DND-41 (cell line): ENCODE measurements at places on chromosomes 11 and 22.

- DNase-seq = no peak
These were observed 5.1 kb upstream of the ARFGAP3 start for GRCh38 chr22:42862045-42862734.

DNA sequence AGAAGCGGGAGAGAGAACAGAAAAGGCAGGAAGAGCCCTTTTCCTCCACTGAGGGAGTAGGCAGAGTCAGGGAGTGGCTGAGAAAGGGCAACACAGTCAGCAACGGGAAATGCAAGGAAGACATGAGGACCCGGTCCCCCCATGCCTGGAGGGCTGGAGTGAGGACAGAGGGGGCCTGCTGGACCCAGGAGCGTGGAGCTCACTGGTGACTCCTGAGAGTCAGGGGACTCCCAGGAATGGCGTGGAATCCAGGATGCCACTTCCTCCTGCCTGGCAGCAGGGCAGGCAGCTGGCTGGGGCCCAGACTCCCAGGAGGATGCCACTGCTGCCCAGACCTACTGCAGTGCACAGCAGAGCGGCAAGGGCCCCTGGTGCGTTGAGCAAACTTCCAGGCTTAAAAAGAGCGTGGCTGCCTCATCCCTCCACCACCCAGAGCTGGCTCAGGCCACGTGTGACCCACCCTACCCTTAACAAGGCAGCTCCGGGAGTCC lies 11.3 kb downstream of the C11orf21 start:
- DNase-seq = peak; percentile 2

- no peak for DNase-seq
These were observed 772 bp downstream of the NAV2 start for GRCh38 chr11:19713196-19714021.

- no peak for DNase-seq
These were observed 56.4 kb upstream of the LMO1 start for GRCh38 chr11:8320076-8320475.

DNA sequence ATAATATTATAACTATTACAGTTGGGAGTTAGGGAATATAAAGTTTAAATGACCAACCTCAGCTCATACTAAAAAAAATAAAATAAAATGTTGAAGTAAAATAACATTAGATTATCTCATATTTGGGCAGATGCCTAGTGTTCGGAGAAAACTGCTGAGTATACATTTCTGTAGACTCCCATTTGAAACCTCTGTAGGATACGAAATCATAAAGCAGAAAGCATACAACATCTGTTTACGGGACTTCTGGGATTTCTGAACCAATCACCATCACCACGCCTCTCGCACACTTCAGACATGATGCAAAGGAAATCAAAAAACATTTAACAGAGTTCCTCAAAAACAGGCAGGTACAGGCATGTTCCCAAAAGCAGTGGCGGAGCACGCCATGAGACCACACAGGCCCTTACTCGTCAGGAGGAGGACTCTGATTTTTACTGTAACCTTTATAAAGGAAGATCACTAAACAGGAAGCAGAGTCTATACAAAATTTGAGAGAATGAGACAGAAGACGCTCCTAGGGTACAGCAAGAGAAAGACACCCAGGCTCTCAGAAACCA lies 8.6 kb downstream of the ZNF195 start:
- DNase-seq = no peak

DNA sequence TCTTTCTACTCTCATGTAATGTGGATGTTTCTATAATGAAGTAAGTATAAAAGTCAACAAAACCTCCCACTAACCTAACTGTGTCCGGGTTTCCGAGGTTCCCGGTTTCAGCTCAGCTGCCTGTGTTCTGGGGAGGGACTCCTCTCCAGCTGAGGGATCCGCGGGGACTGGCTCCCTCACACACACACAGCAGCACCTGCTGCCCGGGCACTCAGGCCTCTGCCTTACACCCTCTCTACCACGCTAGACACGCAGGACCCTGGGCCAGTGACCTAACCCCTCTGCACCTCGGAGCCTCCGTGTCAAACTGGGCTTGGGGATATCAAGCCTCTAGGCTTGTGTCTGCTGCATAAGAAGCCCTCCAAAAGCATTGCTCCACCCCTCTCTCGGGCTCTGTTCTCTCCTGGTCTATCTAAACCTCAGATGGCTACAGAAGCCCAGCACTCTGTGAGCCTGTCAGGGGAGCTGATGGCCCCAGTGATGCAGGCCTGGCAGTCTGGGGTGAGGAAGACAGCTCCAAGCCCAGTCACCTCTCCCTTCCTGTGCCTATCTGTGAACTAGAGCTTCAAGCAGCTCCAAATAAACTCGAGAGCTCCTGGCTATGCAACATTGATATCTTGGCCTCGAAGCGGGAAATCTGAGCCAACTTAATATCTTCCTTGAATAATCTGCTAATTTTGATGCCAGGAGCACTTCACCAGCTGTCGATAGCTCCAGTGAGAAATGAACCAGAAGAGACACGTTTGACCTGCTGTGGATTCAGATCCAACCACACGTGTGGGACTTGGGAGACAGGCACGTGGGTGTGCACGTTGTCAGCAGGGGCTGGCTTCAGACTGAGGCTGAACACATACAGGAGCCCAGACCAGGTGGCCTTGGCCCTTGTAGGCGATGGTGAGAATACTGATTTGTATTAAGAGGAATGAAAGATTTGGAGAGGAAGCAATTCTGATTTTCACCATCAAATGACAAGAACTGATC lies 232.7 kb upstream of the B3GAT1 start:
- no peak for DNase-seq

- no peak for DNase-seq
These were observed 1057.3 kb downstream of the OPCML start for GRCh38 chr11:132475026-132475425.

DNA sequence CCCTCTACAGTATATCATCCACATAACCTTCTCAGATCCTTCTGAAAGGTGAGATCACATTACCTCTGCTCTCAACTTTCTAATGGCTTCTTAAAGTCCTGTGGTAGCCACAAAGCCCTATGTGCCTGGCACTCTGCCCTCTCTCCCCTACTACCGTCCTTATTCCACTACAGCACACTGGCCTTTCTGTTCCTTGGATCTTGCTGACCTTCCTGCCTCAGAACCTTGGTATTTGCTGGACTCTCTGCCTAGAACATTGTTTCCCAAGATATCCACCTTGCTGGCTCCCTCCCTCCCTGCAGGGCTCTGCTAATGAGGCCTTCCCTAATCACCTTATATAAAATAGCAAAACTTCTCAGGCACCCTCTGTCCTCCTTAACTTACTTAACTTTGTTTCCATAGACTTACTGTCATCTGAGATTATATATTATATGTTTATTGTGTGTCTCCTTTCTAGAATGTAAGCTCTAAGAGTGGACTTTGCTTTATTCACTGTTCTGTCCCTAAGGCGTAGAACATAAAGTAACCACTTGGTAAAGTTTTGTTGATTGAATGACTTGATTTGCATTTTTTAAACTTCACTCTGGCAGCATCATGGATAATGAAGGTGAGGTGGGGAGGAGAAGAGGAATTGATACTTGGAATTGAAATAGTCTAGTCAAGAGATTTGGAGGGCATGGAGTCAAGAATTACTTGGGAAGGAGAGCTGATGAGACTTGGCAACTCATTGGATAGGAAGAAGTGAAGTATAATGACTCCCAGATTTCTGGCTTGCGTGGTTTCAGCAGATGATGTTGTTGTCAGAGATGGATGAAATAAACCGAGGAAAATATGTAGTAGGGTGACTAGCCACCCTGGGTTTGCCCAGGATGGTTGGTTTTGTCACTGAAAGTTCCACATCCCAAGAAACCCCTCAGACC lies 10.5 kb downstream of the POLD3 start:
- no peak for DNase-seq

DNA sequence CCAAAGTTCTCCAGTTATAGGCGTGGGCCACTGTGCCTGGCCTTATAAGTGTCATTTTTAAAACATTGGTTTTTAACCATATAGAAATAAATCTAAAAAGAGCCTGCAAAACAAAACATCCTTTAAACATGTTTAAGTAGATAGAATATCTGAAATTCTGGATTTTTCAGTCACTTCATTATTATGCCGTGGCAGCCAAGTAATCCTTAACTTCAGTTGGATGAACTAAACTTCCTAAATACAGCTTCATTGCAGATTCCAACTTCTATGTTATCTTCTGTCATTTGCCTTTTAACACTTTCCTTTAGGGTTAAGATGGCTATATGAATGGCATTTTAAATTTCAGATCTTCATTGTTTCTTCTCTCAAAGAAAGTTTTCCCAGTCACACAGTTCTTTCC lies 291.4 kb downstream of the TMEM135 start:
- no peak for DNase-seq

GRCh38 chr22:40363059-40363458 lies 7.3 kb upstream of the SGSM3 start:
- no peak for DNase-seq

GRCh38 chr22:44181912-44182587 lies 1.3 kb downstream of the PARVG start:
- no peak for DNase-seq

- DNase-seq = no peak
These were observed 18.9 kb downstream of the KIRREL3 start for GRCh38 chr11:126981635-126982034.

DNA sequence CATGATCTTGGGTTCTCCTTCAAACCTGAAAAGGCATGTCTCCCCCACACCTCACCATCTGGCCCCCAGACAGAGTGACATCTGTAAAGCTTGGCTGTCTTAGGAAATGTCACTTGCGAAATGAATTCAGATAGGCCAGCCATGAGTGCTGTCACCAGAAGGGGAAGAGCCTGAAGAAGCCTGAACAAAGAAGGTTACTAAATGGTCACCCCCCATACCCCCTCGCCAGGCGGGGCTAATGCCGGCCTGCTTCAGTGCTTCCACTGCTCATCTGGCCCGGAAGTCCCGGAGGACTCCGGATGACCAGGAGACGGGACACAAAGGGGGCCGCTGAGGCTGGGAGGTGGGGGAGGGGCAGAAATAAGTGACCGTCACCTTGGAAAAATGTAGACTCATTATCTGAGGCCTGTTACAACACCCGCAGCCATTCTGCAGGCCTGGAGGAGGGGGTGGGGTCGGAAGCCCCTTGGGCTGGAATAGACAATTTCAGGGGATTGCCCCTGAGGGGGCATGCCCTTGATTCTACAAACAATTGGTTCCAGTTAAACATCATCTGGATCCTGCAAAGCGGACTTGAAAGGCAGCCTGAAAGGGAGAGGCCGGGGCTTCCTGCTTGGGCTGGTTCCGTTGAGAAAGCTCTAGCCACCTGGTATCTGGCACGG lies 43.2 kb downstream of the NAT10 start:
- no peak for DNase-seq

- DNase-seq = no peak
These were observed 1.4 kb upstream of the MS4A13 start for GRCh38 chr11:60513496-60514460.

- no peak for DNase-seq
These were observed 43.6 kb downstream of the ARFGAP3 start for GRCh38 chr22:42813501-42813900.

DNA sequence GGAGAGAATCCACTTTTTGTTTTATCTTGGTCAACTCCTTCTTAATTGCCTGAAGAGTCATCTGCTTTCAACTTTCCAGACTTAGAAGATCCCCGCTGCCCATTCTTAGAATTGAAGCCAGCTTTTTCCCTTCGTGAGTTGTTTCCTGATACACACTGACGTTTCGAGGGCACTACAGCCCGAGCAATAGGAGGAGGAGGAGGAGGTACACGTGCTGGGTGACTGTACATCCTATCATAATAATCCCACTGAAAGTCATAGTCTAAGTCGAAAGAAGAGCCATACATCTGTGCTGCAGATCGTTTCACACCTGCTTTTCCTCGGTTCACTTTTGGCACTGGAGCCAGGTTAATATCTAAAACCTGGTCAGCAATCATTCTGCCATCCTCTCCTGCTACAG lies 606.1 kb downstream of the DLG2 start:
- DNase-seq = no peak

- no peak for DNase-seq
These were observed 13.8 kb downstream of the CABP7 start for GRCh38 chr22:29733362-29734201.

GRCh38 chr22:47452184-47452583 lies 689.7 kb downstream of the TBC1D22A start:
- peak; percentile 21 for DNase-seq

DNA sequence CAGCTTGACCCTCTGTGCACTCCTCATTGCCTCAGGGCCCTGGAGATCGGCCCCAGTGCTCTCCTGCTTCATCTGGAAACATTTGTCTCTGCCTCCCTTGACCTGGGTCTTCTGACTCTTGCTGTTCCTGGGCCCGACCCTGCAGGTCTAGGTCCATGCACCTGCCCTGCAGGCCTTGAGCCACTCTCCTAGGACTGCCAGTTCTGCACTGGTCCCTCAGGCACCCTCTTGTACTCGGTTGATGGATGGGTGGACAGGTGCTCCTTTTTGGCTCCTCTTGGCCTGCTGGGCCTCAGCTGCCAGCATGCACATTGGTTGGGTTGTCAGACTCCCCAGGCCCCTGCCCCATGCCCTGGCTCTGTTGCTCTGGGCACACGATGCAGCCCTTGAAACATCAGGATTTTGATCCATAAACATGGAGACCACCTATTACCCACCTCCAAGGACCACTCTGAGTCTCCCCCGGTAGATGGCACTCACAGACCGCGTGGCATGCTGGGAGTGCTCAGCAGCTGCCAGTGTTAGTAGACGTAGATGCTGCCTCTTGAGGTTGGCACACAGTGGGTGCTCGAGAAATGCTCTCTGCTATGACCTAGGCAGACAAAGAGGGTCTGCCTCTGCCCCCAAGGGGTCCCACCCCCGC lies 20.2 kb upstream of the ACR start:
- DNase-seq = no peak

GRCh38 chr11:35859301-35859700 lies 84.6 kb upstream of the LDLRAD3 start:
- no peak for DNase-seq

- DNase-seq = no peak
These were observed 1620.9 kb downstream of the FAM181B start for GRCh38 chr11:81112718-81113117.
